OCI-M1 (cell line): ENCODE measurements at places on chromosomes 7 and 10.
A peak's percentile ranks its signal among the peaks of the same experiment; 100 is the strongest.

DNA sequence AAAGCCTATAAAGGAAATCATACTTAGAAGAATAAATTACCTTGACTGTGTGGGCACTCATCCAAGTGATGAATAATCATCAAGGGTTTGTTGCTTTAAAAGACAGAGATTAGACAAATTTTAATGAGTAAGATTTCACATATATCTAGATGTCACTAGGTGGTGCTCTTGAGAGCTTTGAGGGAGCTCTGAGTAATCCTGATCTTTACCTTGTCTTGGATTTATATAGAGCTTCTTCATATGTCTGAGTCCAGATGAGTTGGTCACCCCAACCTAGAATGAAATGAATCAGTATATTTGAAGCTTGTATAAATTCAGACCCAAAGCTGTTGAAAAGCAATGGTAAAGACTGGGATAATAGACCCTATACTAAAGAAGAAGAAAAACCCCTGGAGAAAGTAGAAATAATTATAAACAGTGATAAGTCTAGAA lies 3.7 kb downstream of the AGR2 start:
- peak; percentile 62 for DNase-seq

DNA sequence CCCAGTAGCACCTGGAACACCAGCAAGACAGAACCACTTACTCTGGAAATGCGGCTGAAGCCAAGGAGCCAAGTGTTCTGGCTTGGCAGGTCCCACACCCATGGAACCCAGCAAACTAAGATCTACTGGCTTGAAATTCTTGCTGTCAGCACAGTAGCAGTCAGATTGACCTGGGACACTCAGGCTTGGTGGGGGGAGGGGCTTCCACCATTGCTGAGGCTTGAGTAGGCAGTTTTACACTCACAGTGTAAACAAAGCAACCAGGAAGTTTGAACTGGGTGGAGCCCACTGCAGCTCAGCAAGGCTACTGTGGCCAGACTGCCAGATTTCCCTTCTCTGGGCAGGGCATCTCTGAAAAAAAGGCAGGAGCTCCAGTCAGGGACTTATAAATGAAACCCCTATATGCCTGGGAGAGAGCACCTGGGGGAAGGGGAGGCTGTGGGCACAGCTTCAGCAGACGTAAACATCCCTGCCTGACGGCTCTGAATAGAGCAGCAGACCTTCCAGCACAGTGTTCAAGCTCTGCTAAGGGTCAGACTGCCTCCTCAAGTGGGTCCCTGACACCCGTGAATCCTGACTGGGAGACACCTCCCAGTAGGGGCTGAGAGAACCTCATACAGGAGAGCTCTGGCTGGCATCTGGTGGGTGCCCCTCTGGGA lies 121.2 kb downstream of the MTERF1 start:
- DNase-seq: peak; percentile 95

DNA sequence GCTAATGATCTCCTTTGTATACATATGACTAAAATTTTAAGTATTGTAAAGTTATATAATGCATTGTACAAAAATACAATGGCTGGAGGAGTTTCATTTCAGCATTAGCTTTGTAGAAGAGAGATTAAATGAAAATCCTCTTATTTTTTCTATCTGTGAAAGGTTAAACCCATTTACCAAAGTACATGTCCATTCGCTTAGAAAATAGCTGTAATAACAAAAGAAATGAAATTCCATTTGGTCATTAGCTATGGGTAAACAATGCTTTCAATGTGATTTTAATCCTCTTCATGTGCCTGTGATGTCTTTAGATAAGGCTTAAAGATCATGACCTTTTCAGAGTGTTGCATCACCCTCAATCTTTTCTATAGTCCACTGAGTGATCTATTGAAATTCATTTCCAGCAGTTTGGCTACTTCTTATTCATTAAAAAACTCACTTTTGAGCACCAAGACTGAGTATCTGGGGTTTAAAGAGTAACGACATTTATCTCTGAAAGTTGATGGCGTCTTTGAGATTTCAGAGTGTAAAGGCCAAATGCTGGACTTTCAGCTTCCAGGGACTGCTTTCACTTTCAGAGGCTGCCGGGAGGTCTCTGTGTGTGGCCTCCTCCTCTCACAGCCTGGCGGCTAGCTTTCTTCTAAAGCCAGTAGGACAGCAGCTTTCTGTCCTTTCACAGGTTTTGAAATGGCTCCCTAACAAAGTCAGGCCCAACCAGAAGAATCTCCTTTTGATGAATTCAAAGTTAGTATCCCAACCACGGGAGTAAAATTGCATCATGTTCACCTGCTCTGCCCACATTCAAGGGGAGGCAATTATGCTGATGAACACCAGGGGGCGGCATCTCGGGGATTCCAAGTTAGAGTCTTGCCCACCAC lies 701.4 kb upstream of the COBL start:
- peak; percentile 86 for DNase-seq

- no peak for DNase-seq
These were observed 5.7 kb downstream of the GLRX3 start for GRCh38 chr10:130141878-130142277.

DNA sequence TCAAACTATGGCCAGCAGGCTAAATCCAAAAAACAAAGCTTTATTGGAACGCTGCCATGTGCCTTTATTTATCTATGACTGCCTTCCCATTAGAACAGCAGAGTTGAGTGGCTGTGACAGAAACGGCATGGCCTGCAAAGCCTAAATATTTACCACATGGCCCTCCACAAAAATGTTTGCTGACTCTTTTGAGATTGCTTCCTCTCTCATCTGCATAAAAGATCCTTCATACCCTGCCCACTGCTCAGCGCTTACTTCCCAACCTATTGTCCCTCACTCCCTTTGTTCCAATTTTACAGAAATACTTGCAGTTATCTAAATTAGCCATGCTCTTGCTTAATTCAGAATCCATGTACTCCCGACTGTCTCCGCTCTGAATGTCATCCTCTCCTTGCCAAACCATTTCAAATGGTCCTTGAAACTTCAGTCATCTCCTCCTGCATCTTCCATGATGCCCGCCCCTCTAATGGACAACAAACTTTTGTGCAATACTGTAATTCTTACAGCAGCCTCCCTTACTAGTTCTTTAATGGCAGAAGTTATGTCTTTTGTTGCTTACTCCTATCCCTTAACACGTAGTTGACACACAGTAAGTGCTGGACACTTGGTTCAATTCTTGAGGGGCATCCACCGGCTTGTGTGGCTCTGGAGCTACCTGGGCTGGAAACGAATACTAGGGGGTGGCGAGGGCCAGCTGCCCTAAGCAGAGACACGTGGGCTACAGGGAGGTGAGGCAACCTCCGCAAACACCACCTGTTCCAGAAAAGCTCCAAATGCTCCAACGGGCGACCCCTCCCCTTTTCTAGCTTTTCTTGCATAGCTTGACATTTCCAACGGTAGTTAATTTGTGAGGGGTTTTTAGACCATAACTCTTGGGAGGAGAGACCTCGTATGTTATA lies 832 bp downstream of the XRCC2 start:
- DNase-seq: peak; percentile 53

DNA sequence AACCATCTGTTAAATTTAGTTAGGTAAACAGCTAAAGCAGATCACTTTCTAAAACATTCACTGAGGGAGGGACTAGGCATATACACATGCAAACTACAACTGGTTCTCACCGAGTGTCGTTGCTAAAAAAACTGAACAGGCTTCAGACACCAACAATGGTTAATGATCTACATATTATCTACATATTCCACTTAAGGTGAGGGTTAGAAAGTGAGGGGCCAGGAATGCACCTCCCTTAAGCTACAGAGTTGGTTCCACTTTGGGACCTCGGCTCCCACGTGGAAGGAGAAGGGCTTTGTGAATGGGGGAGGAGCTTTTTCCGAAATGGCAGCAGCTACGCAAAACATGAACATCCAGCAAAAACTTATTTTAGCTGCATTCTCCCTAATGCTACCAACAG lies 5.8 kb downstream of the CTBP2 start:
- DNase-seq: peak; percentile 65

GRCh38 chr7:22344655-22345054 lies 12.3 kb downstream of the RAPGEF5 start:
- DNase-seq: no peak

- no peak for DNase-seq
These were observed 47.3 kb upstream of the AUTS2 start for GRCh38 chr7:69550991-69551390.

DNA sequence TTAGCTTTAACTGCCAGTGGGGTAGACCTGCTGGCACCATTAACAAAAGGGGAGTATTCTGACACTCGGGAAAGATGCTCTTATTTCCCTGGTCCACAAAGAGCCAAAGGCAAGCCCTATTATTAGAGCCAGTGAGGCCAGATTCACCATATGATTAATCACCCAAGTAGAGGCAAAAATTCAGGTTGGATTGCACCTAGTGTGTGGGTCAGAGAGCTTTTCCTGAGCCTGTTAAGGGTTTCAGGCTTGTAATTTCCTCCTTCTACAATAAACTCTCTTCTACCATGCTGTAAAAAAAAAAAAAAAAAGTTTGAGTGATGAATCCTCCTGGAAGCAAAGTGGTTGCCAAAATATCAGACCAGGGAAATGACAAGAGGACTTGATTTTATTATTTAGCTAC lies 163.5 kb downstream of the MBL2 start:
- DNase-seq: no peak

DNA sequence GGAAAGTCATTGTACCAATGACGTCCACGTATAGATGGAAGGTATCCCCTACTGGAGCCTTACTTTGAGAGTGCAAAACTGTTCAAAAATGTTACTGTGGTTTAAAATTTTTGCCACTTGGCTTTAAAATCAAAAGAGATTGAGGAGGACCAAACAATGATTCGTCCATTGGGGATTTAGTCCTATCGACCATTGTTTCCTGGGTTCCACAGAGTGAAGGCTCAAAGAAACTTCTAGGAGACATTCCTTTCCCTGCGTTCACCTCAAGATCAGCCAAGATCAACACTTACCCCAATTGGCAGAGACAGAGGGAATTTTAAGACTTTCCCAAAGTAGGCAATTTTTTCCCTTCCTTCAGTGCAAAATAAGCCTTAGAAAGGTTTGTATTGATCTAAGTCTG lies 152.3 kb downstream of the NEBL start:
- DNase-seq: no peak

DNA sequence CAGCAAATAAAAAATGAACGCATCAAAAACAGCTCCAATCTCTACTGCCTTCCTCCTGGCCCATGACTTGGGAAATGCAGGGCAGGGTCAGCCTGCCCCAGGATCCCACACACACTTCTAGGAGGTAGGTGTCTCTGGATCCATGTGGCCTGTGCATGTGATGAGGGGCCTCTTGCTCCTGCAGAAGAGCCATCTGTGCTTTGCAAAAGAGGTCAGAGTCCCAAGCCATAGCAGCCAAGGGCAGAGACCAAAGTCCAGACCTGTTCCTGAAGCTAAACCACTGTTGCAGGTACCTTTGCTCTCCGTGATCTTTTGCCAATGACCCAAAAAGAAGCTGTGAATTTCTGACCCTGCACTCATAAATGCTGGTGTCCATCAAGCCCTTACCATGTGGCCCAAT lies 57.1 kb downstream of the KCNMA1 start:
- no peak for DNase-seq

DNA sequence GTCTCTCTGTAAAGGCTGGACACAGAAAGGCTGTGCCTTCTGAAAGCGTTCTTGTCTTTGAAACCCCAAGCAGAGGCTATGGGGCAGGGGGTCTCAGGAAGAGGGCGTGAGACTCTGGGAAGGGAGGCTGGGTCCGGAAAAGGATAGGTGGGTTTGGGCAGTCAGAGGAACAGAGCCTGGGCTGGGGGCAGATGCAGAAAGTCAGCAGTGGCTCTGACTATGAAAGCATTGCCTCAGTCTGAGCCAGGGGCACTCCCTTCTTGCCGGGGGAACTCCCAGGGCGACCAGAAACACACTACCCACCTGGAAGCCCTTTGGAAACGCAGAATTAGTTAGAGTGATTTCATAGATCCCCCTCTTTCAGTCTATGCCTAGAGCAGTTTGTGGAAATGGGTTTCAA lies 72.0 kb downstream of the VWA2 start:
- DNase-seq: no peak

GRCh38 chr10:79070081-79070605 lies 1.4 kb downstream of the ZMIZ1 start:
- DNase-seq: no peak

GRCh38 chr7:12358694-12359093 lies 45.0 kb downstream of the VWDE start:
- DNase-seq: no peak

DNA sequence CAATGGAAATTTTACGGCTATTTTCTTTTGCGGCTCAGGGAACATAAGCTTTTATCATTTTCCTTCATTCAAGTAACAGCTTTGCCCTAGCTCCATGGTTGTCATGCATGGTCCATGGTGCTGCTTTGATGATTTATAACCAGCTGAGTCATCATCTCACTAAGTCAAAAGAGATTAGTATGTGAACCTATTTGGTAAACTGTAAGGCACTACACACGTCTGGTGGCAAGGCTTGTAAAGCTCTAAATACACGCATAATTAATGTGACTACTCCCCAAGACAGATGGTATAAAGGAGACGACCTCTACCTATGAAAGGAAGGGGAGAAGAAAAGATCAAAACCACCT lies 340.2 kb downstream of the KCNMA1 start:
- DNase-seq: no peak

DNA sequence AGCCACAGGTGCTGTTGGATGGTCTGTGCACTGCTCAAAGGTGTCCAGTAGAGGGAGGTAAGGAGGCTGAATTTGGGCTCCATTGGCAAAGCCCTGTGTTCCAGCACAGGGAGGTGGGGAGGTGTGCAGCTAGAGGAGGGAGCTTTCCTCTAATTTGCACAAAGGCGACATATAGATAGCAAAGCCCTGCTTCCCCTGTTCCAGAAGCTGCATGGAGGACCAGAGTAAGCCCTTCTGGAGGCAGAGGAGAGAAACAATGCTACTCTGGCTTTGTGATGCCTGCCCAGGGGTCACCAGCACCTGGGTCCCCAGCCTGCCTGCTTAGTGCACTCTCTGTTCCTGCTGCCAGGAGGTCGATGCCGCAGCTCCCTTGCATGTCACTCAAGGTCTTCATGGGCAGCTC lies 3.4 kb upstream of the ARHGAP22 start:
- DNase-seq: peak; percentile 42
